ENCODE measurements at places on chromosomes 2 and 18. TPM values are rescaled to one million over a fixed set of nuclear protein-coding genes. Genes with fewer than 3 reads are reported as not detected.

Gene POTEI
- not detected for total RNA-seq

Gene SNED1
- 53.1 TPM for total RNA-seq

Gene LAPTM4A
- 134 TPM for total RNA-seq

Gene CXCR1
- total RNA-seq = not detected

Gene B4GALT6
- not detected for total RNA-seq

Gene IL1R1
- 39.0 TPM for total RNA-seq

Gene CSRNP3
- 1.4 TPM for total RNA-seq

Gene STAMBP
- total RNA-seq = 1,102 TPM

Gene PJVK
- total RNA-seq = 2.1 TPM

Gene GKN1
- not detected for total RNA-seq

Gene LRRTM4
- not detected for total RNA-seq

Gene PREPL
- 38.5 TPM for total RNA-seq

Gene SULT6B1
- not detected for total RNA-seq

Gene EHBP1
- total RNA-seq = 39.6 TPM

Gene DSG4
- total RNA-seq = not detected

Gene CLEC4F
- total RNA-seq = not detected

Gene PSMG2
- 92.8 TPM for total RNA-seq

Gene IL37
- total RNA-seq = not detected

Gene TMEM185B
- 39.8 TPM for total RNA-seq

Gene STARD6
- total RNA-seq = not detected

Gene ABCB11
- total RNA-seq = not detected

Gene TCF7L1
- 0.46 TPM for total RNA-seq

Gene IL1RN
- not detected for total RNA-seq

Data from LHCN-M2 (cell line).